ENCODE measurements at places on chromosomes 3 and 15.

DNA sequence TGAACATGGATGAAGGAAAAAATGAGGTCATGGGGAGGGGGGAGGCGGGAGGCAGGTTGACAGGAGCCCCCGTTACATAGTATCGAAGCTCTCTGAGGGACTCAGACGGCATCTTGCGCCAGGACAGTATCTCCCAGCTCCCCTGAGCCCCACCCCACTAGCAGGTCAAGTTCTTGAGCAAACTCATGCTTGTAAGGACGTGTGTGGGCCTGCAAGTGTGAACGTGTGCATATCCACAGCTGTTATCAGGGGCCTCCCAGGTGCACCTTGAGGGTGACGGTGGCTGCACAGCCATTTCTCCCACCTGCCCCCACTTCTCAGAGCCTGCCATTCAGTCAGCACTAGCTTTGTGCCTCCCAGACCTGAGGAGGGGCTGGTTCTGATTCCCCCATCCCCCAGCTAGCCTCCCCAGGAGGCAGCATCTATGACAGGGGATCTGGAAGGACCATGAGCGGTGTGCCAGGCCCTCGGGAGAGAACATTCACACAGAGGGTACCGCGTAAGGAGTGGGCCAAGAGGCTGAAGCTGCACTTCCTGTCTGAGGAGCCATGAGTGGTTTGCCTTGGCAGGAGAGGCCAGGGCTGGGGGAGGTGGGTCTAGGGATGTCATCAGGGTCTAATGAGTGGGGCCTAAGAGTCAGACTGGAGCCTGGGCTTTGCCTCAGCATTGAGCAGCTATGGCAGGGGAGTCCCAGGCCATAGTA is 2.9 kb downstream of the SEMA3F start:
- no peak for DNase-seq

DNA sequence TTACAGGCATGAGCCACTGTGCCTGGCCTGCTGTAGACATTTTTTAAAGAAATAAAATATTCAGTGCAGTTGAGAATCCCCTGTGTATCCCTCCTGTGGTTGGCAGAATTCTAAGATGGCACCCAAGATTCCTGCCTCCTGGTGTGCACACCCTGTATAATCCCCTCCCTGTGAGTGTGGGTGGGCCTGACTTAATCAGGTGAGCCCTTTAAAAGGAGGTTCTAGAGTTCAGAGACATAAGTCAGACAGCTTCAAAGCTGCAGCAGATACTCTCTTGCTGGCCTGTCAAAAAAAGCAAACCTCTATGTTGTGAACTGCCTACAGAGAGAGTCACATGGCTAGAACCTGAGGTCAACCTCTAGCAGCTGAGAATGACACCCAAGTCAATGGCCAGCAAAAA is 7.0 kb upstream of the VIPR1 start:
- no peak for DNase-seq

DNA sequence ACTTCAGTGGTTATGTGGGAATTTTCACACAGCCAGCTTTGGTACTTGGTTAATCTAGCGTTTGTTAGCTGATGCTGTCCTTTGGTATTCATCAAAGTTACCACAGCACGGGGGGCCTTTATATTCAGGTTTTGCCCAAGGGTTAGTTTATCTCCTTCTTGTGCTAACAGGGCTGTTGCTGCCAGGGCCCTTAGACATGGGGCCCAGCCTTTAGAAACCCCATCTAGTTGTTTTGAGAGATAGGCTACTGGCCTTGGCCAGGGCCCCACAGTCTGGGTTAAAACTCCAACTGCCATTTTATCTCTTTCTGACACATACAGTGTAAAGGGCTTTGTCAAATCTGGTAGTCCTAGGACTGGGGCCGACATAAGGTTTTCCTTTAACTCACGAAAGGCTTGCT is 7.5 kb upstream of the DNAAF4 start:
- DNase-seq: no peak

GRCh38 chr3:118144919-118145318 is 889.7 kb downstream of the IGSF11 start:
- no peak for DNase-seq

GRCh38 chr3:194860725-194861124 is 175.0 kb downstream of the FAM43A start:
- no peak for DNase-seq

GRCh38 chr3:31244929-31245817 is 287.6 kb upstream of the STT3B start:
- no peak for DNase-seq

DNA sequence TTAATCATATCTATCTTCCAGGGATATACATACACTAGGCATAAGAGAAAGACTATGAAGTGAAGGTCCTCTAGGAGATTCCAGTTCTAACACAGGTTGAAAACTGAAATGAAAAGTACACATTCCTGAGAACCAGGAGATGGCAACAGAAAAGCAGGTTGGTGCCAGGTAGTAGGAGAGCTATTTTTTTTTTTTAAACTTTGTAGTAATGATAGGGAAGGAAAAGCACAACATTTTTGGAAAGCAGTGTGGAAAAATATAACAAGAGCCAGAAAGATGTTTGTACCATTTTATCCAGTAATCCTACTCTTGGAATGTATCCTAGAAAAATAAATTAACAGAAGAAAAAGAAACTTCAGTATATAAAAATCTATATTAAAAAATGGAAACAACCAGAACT is 189.9 kb downstream of the DTWD1 start:
- DNase-seq: no peak

Data from stimulated activated naive CD8-positive, alpha-beta T cell treated with anti-CD3 and anti-CD28 coated beads, Interleukin-15, amount 100 ng/mL, for 72 hours (primary cell).